ENCODE measurements at places on chromosomes 12 and 14. TPM values are rescaled to one million over a fixed set of nuclear protein-coding genes. Genes with fewer than 3 reads are reported as not detected.
A peak's percentile ranks its signal among the peaks of the same experiment; 100 is the strongest.

CNTN1 gene
- total RNA-seq, result not detected

SIX6 gene
- not detected for total RNA-seq

SMCO2 gene
- not detected for total RNA-seq

LYZ gene
- 3.4 TPM for total RNA-seq

CHFR gene
- total RNA-seq, result 107 TPM

DPF3 gene
- 0.33 TPM for total RNA-seq

MIP gene
- not detected for total RNA-seq

OR4K17 gene
- total RNA-seq, result not detected

PZP gene
- total RNA-seq, result not detected

PEX5 gene
- 31.1 TPM for total RNA-seq

SLC25A21 gene
- total RNA-seq, result not detected

DNA sequence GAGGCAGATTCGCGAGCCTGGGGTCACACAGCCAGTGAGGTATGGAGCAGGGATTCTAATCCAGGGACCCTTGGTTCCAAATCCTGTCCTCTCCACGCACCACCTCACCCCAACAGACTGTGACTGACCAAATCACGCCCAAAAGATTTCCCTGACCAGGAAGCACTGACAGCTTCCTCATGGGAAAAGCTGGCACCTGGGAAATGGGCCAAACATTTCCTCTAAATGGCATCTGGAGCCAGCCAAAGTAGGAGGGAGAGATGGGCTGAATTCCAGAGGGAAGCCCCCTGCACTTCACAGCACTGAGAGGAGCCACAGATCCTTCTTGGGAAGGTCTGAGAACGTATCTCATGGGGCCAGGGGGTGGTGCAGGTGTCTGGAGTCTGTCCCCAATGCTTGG lies 28.8 kb downstream of the CCDC92 start:
- no peaks in the 10 kb centered on the region for H3K27me3 ChIP-seq
- H3K36me3 ChIP-seq, result peaks cover 31% of the 10 kb centered on the region
- no peak overlapping the region for H3K27ac ChIP-seq
- no peak overlapping the region for H3K4me3 ChIP-seq

DNA sequence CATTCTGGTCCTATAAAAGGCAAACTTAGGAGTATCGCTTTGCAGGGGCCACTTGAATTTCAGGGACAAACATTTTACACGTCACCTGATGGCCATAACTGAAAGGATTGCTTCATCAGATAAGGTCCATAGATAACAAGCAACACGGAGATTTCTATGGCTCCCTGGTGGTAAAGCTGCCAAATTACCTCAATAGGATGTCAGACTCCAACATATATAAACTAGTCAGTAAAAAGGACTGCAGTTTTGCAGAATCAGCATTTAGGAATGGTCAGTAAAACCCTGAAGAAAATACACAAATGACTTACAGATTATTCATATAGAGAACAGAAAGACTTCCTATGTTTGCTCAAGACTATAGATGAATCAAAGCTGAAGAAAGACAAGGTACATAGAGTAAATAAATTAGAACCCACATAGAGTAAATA lies 66.1 kb upstream of the GRIP1 start:
- H3K4me1 ChIP-seq, result peaks cover 16% of the 10 kb centered on the region
- H3K36me3 ChIP-seq, result no peaks in the 10 kb centered on the region
- H3K27ac ChIP-seq, result no peak overlapping the region
- DNase-seq, result no peak
- no peaks in the 10 kb centered on the region for H3K27me3 ChIP-seq

- peaks cover 3% of the 10 kb centered on the region for H3K27me3 ChIP-seq
- no peak overlapping the region for H3K27ac ChIP-seq
- no peak overlapping the region for H3K4me3 ChIP-seq
- DNase-seq, result no peak
Measured at GRCh38 chr12:119444462-119445044, 110.0 kb downstream of the CCDC60 start.

GRCh38 chr12:3075315-3075714 lies 1.9 kb upstream of the TSPAN9 start:
- H3K27me3 ChIP-seq, result peaks cover 8% of the 10 kb centered on the region
- H3K27ac ChIP-seq, result no peak overlapping the region
- no peak for DNase-seq
- H3K4me3 ChIP-seq, result no peak overlapping the region
- H3K36me3 ChIP-seq, result no peaks in the 10 kb centered on the region
- H3K4me1 ChIP-seq, result no peaks in the 10 kb centered on the region

DNA sequence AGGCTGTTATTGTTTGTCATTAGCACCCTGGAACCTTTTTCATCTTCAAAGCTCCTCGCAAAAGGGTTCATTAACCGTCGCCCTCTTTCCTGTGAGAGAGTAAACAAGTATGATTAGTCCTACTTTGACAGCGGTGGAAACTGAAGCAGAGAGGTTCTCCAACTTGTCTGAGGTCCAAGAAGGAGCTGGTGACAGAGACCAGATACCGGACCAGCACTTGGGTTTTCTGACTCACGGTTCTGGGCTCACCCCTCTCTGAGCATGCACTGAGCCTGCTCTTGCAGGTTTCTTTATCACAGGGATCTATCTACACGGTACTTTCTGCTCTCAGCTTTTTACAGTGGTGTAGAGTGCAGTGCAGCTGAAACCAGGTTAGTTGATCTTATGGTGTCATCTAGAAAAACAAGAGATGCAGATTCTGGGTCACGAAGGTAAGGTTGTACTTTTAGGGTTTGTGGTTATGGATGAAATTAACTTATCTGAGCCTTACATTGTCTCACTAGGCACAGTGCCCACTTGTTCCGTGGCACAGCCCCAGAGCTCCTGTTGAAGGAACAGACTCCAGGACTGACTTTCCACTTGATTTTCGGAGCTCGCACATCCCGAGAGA lies 62.1 kb downstream of the PPP2R5C start:
- H3K36me3 ChIP-seq, result peaks cover 26% of the 10 kb centered on the region
- peak overlapping the region; percentile 99 for H3K27ac ChIP-seq
- H3K4me3 ChIP-seq, result peak overlapping the region; percentile 70
- no peaks in the 10 kb centered on the region for H3K27me3 ChIP-seq
- H3K4me1 ChIP-seq, result peaks cover 67% of the 10 kb centered on the region

- H3K4me3 ChIP-seq, result no peak overlapping the region
- peak overlapping the region; percentile 18 for H3K27ac ChIP-seq
- H3K27me3 ChIP-seq, result peaks cover 60% of the 10 kb centered on the region
- H3K4me1 ChIP-seq, result peaks cover 28% of the 10 kb centered on the region
- H3K36me3 ChIP-seq, result peaks cover 17% of the 10 kb centered on the region
Measured at GRCh38 chr12:57234571-57235016, 5.1 kb downstream of the SHMT2 start.

- no peaks in the 10 kb centered on the region for H3K4me1 ChIP-seq
- no peak overlapping the region for H3K4me3 ChIP-seq
- H3K36me3 ChIP-seq, result peaks cover 20% of the 10 kb centered on the region
Measured at GRCh38 chr12:109930028-109930800, 30.1 kb downstream of the TCHP start.

DNA sequence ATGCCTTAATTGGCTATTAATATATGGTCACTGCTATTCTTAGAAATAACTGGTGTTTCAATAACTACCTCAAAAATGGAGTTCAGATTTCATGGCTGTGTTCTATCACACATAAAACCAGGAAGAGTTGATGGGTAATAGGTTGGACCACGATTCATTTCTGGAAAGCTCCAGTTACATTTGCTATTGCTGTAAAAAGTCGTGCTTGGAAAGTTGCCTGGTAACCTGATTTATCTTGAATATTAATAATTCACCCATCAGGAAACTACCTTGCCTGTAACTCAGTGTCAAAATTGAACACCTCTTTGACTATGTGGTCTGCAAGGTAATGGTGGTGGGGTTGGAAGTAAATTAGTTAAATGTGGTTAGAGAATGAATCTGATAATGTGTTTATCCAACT lies 104.7 kb upstream of the IFNG-AS1 start:
- H3K4me1 ChIP-seq, result no peaks in the 10 kb centered on the region
- H3K4me3 ChIP-seq, result no peak overlapping the region
- no peaks in the 10 kb centered on the region for H3K36me3 ChIP-seq
- no peak for DNase-seq
- no peak overlapping the region for H3K27ac ChIP-seq

DNA sequence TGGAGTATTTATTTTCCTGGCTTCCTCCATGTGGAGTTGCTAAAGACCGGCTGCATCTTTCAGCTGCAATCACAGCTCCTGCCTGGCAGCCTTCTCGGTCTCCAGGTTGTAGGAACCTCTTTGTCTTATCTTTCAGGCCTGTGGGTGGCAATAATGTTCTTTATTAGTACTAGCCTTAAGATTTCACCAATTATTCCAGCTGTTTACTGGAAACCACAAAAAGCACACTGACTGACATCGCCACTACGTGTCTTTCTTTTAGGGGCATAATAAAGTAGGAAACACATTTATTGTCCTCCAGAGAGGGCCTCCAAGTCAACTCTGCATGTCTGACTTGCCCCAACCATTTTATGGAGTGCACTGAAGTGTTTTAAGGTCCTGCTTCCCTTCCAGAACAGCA lies 1116.5 kb upstream of the TMEM132C start:
- peaks cover 14% of the 10 kb centered on the region for H3K27me3 ChIP-seq
- no peak overlapping the region for H3K4me3 ChIP-seq
- no peaks in the 10 kb centered on the region for H3K4me1 ChIP-seq
- DNase-seq, result no peak
- H3K27ac ChIP-seq, result no peak overlapping the region

DNA sequence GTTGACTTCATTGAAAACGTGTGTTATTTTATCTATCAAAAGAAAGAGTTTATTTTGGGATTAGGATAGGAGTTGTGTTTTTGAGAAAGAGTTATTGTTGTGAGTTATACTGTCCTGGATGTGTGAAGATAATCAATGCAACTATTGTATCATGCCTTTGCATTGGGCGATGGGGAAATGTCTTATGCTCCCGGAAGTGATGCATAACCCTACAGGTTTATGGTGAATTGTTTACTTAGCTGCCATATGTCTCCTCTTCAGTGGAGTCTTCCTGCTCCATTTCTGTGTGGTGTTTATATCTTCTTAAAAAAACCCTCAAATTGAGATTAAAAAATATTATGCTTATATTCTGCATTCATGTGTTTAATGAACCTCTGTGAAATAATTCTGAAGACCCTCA lies 6.5 kb downstream of the PDE3A start:
- DNase-seq, result no peak
- no peak overlapping the region for H3K4me3 ChIP-seq
- peaks cover 3% of the 10 kb centered on the region for H3K4me1 ChIP-seq
- peaks cover 12% of the 10 kb centered on the region for H3K27me3 ChIP-seq
- no peak overlapping the region for H3K27ac ChIP-seq
- no peaks in the 10 kb centered on the region for H3K36me3 ChIP-seq

DNA sequence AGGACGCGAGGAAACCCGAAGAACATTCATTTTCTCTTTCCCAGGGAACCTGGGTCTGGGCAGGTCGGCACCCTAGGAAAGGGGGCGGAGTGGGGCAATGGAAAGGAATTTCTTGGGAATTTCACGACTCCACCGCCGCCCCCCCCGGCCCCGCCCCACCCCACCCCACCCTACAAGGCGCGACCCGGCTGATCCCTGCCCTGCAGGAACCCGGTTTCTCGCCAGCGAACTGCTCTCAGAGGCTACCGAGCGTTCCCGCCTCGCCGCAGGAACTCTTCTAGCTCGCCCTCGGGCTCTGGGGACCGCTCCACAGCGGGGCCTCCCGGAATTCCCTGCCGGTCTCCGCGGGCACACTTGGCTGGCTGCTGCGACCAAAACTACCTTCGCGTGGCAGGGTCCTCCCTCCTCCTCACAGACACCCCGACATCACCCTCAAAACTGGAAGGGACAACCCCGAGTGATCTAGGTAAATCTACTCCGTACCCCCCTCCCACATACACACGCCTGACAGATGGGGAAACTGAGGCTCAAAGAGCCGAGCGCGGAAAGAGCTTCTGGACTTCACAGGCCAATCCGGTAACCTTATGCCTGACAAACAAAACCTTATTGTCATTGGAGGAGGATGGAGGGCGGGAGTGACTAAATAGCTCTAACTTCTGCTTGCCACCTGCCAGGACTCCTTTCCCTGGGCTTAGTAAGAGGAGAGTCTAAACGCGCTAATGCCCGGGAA lies 785 bp upstream of the ACTN1 start:
- peaks cover 3% of the 10 kb centered on the region for H3K36me3 ChIP-seq
- peaks cover 9% of the 10 kb centered on the region for H3K27me3 ChIP-seq
- H3K4me3 ChIP-seq, result peak overlapping the region; percentile 86
- peaks cover 15% of the 10 kb centered on the region for H3K4me1 ChIP-seq
- no peak for DNase-seq
- no peak overlapping the region for H3K27ac ChIP-seq

DNA sequence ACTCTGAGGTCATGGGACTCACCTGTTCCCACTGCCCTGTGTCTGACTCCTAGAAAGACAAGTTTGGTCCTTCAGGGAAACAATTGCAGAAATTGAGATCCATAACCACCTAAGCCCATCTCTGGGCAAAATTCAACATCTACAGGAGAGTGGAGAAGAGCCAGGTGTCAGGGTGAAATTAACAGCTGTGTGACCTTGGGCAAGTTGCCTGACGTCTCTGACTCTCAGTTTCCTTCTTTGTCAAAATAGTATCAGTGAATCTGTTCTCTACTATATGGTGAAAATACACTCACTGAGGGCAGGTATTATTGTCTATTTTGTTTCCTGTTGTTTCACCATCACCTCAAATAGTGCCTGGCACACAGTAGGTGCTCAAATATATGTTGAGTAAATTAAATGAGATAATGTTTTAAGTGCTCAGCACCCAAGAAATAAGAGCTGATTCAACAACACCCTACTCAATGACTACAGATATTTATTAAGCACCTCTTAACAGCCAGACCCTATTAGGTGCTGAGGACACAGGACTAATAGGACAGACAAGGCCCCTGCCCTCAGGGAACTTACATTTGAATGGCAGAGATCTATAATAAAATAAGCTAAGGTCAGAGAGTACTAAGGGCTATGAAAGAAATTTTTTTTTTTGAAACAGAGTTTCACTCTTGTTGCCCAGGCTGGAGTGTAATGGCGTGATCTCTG lies 14.2 kb upstream of the IFT81 start:
- no peak for DNase-seq
- no peak overlapping the region for H3K27ac ChIP-seq
- H3K27me3 ChIP-seq, result peaks cover 8% of the 10 kb centered on the region
